ENCODE measurements at places on chromosomes 13 and 19.

DNA sequence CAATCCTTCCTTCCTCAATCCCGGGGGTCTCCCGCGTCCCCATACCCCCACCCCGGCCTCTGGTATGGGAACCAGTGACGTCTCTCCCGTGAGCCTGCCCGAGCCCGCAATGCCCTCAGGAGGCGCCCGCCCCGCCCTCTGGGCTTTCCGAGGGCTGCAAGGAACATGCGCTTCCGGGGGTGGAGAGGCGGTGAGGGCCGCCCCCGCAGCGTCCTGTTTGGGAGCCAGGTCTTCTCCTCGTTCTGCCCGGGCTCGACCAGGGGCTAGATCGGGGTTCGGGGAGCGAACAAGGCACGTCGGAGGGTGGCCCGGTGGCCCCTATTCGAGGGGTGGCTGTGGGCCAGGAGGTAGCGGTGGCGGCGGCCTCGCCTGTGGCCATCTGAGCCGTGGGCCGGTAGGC lies 6.6 kb upstream of the TEX101 start:
- DNase-seq, result no peak

GRCh38 chr19:32219881-32220472 lies 125.4 kb upstream of the ZNF507 start:
- no peak for DNase-seq

GRCh38 chr19:31706691-31707620 lies 357.7 kb upstream of the TSHZ3 start:
- DNase-seq, result no peak

- DNase-seq, result no peak
Measured at GRCh38 chr13:79525064-79525857, 44.3 kb downstream of the NDFIP2 start.

DNA sequence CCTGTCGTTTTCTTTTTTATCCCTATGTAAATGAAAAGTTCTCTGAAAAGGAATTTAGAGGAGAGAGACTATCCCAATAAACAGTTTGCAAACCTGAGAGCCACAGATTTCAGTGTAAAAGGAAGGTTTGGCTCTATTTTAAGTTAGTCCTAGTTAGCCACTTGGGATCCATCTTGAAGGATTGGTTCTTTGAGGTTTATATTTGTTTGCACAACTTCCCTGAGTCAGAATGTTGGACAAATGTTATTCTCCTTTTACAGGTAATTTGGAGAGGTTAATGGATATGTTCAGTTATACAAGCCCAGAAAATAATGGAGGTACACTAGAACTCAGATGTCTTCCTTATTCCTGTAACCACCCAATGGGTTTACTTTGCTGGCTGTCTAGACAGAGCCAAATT lies 2.6 kb upstream of the DNAJC15 start:
- no peak for DNase-seq

GRCh38 chr19:12884926-12885748 lies 1.9 kb downstream of the KLF1 start:
- DNase-seq, result peak; percentile 85

DNA sequence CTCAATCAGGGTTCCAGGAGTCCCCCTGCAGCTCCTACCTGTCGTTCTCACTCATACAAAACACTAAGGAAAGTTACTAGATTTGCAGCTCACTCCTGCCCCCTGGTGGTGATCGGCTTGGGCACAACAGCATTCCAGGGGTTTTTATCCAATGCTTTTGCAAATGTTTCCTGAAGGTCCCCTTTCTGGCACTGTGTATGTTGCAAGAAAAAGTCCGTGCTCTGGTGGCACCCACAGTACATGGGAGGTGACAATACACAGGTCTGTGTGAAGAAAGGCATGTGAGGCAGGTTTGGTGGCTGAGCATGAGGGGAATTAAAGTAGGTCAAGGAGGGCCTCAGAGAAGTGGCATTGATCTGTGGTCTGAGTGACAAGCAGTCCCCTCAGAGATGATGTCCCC lies 8.6 kb upstream of the TYK2 start:
- DNase-seq, result peak; percentile 98

DNA sequence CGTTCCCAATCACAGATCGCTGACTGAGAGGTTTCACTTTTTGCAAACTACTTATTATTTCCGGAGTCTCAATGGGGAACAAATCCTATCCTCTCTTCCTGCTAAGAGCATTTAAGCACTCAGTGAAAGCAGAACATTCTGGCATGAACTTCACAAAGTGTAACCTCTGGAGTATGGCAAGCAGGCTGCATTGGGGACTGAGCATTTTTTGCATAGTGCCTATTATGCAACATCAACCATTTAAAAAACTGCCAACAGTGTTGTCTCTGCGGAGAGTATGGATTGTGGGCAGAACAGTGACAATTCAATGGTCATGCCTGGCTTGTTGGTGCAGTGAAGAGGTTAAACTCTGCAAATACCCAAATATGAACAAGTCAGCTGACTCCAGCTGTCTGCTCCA lies 484.6 kb downstream of the OLFM4 start:
- DNase-seq, result no peak
